Stimulated activated CD8-positive, alpha-beta memory T cell treated with anti-CD3 and anti-CD28 coated beads, Interleukin-7, amount 100 ng/mL, for 24 hours (primary cell): ENCODE measurements at places on chromosomes 5 and 9.

GRCh38 chr9:127139775-127140174, 17.3 kb upstream of the ANGPTL2 start:
- DNase-seq, result no peak

DNA sequence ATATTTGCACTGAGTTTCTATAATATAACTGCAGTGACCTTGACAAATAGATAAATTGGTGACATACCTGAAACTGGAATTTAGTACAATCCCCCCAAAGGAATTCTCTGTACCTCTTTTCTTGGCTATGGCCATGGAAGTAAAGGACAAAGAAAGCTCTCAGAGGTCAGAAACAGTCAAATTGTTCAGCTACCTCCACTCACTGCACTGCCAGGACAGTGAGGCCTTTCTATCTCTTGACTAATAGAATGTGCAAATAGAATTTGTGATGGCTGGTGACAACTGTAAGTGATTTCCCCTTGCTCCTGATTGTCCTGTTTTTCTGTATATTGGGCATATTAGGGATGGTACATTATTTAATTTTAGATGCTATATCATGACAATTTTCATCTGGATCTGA, 67.1 kb downstream of the CCDC192 start:
- DNase-seq, result no peak

DNA sequence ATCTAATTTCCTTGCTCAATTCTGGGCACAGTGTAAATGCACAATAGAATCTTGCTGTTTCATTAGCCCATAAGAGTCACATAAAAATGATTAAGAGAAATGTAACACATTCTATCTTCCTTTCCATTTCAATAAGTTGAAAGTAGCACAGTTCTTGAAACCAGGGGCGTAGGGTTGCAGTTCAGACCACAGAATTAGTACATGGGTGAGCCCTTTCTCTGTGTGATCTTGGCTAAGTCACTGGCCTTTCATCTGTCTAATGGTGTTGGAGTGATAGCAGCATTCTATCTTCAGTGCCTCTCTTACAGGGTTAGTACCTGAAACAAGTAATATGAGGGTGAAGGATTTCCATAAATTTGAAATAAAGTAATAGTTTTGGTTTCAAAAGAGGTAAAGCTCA, 445.3 kb upstream of the ZNF462 start:
- DNase-seq, result no peak

- no peak for DNase-seq
Observed at GRCh38 chr5:147417135-147417813, 92.6 kb downstream of the DPYSL3 start.

- DNase-seq, result no peak
Observed at GRCh38 chr5:179805529-179806249, 977 bp downstream of the MGAT4B start.

GRCh38 chr5:72673623-72674022, 142.8 kb upstream of the TNPO1 start:
- no peak for DNase-seq

- DNase-seq, result no peak
Observed at GRCh38 chr5:55066277-55066676, 36.2 kb upstream of the GZMA start.

DNA sequence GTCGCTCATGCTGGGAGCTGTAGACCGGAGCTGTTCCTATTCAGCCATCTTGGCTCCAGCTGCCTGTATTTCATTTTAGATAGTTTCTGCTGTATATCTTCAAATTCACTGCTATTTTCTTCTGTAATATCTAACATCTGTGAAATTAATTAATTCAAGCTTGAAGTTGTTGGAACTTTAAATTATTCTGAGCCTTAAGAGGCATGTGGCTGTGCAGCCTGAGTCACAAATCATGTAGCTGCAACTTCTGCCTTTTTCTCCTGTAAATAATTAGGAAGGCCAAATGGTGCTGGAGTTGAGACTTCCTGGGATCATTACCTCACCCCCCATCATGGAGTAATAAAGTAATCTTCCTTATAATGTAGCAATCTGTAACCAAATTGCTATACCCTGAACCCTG, 183.3 kb upstream of the PCSK5 start:
- DNase-seq, result no peak

- no peak for DNase-seq
Observed at GRCh38 chr5:53027913-53028312, 38.8 kb downstream of the ITGA2 start.

DNA sequence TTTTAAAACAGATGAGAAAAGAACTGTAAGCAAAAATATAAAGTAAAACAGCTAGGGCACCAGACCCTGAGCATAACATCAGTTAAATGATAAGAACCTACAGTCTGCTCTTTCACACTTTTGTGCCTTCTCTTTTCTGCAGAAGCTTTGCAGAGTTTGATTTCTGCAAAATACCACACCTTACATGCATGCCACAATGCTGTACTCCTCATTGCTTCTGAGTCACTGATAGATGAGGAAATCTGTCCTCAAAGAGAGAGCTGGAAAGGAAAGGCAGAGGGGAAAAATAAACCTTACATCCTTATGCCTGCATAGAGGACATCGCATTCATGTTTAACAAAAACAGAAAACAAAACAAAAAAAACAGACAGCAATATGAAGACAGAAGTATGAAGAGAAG, 142.9 kb downstream of the ATPSCKMT start:
- no peak for DNase-seq
